ENCODE measurements at places on chromosomes 2 and 18.

- DNase-seq, result no peak
Observed at GRCh38 chr2:15506229-15506819, 54.8 kb downstream of the NBAS start.

DNA sequence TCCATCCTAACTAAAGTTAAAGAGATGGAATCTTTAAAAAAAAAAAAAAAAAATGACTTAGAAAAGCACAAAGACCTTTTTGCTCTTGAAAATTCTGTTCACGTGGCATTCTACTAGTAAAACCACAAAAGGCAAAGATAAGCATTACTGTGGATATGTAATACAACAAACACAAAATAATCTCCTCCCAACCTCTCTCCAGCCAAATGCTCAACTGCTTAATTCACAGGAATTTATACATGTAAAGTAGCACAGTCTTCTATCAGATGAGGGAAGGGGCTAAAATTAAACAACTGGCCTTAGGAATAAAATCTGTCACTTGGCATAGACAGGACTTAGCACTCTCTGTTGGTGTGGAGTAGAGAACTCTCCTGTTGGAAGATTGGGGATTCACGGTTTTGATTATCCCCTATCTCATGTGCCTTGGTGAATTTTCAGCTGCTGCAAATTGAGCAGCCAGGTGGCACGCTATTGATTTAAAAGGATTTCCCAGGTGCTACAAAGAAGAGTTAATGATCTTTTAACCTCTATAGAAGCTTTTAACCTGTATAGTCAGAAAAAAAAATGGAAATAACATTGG, 57.4 kb downstream of the ATIC start:
- no peak for DNase-seq

GRCh38 chr2:134628453-134628852, 90.3 kb downstream of the TMEM163 start:
- DNase-seq, result no peak

- no peak for DNase-seq
Observed at GRCh38 chr2:3238951-3239841, 138.4 kb downstream of the EIPR1 start.

All from stimulated activated CD4-positive, alpha-beta T cell treated with anti-CD3 and anti-CD28 coated beads, Interleukin-4, amount 100 ng/mL, for 1 hour (primary cell).